ENCODE measurements at places on chromosomes 7 and 10.

GRCh38 chr7:131034166-131034881 lies 293.4 kb upstream of the MKLN1 start:
- DNase-seq, result no peak

DNA sequence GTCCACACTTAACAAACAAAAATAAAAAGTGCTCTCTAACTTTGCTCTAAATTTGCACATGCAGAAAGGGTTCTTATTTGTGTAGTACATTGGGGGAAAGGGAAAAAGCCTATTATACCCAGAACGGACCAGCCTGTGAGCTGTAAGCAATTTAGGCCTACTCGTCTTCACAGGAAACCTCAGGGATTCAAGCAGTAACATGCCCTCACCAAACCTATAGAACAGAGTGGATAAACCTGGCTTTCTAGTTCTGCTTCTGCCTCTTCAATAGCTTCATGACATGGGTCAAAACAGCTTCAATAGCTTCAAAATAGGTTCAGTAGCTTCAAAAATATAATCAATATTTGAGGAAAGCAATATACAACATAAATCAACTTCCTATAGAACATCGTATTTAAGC lies 163.7 kb downstream of the ARL4A start:
- no peak for DNase-seq

GRCh38 chr7:103598326-103598905 lies 152.4 kb upstream of the SLC26A5 start:
- no peak for DNase-seq

- DNase-seq, result no peak
These were observed 897.1 kb downstream of the GATA3 start for GRCh38 chr10:8951440-8952089.

GRCh38 chr7:150938566-150938965 lies 39.6 kb downstream of the KCNH2 start:
- DNase-seq, result no peak

- DNase-seq, result no peak
These were observed 46.2 kb downstream of the CAV1 start for GRCh38 chr7:116571037-116571436.

GRCh38 chr10:16116404-16117304 lies 256.3 kb upstream of the MINDY3 start:
- no peak for DNase-seq
